ENCODE measurements at places on chromosomes 11 and 22. TPM values are rescaled to one million over a fixed set of nuclear protein-coding genes. Genes with fewer than 3 reads are reported as not detected.

GRCh38 chr11:91312541-91312940 is 912.1 kb upstream of the FAT3 start:
- H3K4me1 ChIP-seq = no peaks in the 10 kb centered on the region
- H3K27ac ChIP-seq = no peak overlapping the region
- H3K36me3 ChIP-seq = no peaks in the 10 kb centered on the region
- no peaks in the 10 kb centered on the region for H3K27me3 ChIP-seq

HEPACAM gene
- not detected for total RNA-seq

PDGFB gene
- 8.9 TPM for total RNA-seq

MRGPRX3 gene
- not detected for total RNA-seq

DNA sequence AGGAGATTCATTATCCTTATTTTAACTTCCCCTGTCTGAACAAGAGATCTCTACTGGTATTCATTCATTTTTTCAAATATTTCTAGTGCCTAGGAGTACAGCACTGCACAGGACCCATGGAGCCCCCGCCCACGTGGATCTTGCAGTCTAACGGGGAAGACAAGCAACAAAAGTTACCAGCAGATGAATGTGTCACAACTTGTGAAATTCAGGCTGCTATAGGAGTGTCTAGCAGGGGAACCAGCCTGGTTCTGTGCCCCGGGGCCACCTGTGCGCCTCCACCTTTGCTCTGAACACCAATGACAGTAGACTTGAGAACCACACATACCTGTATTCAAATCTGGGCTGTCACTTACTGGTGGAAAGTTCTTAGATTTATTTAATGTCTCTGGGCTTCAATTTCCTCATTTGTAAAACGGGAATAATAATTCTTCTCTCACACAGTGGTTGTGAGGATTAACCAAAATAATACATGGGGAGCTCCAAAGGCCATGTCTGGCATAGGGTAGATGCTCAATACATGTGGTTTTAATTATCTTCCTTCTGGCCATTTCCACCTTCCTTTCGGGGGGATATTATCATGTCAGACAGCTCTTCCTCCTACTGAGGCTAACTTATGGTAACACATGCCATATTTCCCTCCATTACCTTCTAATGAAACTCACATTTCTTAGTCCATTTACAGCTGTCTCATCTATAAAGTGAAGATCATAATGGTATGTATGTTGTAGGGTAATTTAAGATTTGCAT is 17.8 kb downstream of the POU2AF1 start:
- no peaks in the 10 kb centered on the region for H3K4me1 ChIP-seq
- H3K36me3 ChIP-seq = no peaks in the 10 kb centered on the region
- H3K4me3 ChIP-seq = no peak overlapping the region
- no peak for DNase-seq

GRCh38 chr11:129720156-129720555 is 95.5 kb upstream of the TMEM45B start:
- no peaks in the 10 kb centered on the region for H3K4me1 ChIP-seq
- no peak overlapping the region for H3K4me3 ChIP-seq
- H3K27ac ChIP-seq = no peak overlapping the region

DNA sequence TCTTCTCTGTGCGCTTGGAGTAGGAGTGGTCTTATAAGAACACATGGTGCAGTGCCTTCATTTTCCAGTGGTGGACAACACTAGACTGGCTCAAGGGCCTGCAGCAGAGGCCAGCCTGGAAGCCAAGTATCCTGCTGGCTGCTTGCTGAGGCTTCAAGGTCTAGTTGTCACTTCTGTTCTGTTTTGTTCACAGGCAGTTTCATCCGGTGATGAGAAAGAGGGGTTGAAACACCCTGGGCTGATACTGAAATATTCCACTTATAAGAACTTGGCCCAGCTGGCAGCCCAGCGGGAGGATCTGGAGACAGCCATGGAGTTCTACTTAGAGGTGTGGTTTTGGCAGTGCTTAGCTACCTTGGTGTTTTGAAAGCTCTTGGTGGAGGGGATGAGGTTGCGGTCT is 29.8 kb downstream of the CABIN1 start:
- no peak for DNase-seq
- H3K4me3 ChIP-seq = no peak overlapping the region
- H3K36me3 ChIP-seq = peaks cover 37% of the 10 kb centered on the region
- no peak overlapping the region for H3K27ac ChIP-seq

OR52I2 gene
- total RNA-seq = not detected

TIGD3 gene
- total RNA-seq = not detected

LDHAL6A gene
- not detected for total RNA-seq

DNA sequence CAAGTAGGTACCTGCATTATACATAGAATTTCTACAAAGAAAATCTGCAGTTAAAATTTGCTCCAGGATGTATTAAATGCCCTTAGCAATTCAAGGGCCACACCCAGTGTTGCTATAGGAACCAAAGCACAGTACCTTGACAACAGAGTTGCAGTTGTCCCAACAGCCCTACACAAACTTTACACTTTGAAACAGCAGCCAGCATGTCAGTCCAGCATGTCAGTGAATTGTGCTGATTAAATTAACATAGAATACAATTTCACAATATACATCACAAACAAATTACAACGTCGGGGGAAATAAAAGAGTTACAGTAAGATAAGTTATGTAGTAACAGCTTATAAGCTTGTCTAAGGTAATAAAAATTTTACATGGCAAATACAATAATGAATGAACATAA is 389.2 kb downstream of the SOX6 start:
- no peak overlapping the region for H3K27ac ChIP-seq
- H3K27me3 ChIP-seq = no peaks in the 10 kb centered on the region
- no peak for DNase-seq
- no peaks in the 10 kb centered on the region for H3K4me1 ChIP-seq
- H3K36me3 ChIP-seq = no peaks in the 10 kb centered on the region

SYCE3 gene
- total RNA-seq = not detected

DNA sequence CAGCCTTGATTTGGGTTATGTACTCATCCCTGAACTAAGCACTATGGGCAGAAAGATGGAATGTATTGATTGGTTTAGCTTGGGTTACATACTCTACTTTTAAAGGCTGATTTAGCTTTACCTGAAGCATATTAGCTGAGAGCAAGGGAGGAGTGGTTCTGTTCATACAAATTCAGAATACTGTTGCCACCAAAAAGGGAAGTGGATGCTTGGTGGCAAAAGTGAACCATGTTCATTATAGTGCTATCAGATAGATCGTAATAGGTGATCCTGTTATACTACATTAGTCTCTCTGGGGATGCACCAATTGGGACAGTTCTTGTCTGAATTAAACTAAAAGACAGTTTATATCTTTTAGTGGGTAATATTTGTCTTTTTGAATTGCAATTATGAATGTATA is 44.5 kb upstream of the RRM1 start:
- H3K4me1 ChIP-seq = no peaks in the 10 kb centered on the region
- H3K27me3 ChIP-seq = no peaks in the 10 kb centered on the region

- H3K4me1 ChIP-seq = peaks cover 3% of the 10 kb centered on the region
- DNase-seq = no peak
- no peaks in the 10 kb centered on the region for H3K27me3 ChIP-seq
- H3K4me3 ChIP-seq = no peak overlapping the region
- H3K27ac ChIP-seq = no peak overlapping the region
Observed at GRCh38 chr11:75820645-75821044, 5.6 kb downstream of the UVRAG start.

DNA sequence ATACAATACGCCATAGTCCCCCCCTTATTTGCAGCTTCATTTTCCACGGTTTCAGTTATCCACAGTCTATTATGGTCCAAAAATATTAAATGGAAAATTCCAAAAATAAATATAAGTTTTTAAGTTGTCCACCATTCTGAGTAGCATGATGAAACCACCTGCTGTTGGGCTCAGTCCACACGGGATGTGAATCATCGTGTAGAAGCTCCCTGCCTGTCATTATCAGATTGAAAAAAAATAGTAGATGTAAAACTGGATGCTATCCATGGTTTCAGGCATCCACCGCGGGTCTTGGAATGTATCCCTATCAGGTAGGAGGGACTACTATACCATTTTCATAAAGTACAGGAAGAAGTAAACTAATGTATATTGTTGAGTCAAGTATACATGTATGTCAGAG is 127.4 kb downstream of the TTC17 start:
- no peak for DNase-seq
- H3K36me3 ChIP-seq = peaks cover 30% of the 10 kb centered on the region
- no peaks in the 10 kb centered on the region for H3K4me1 ChIP-seq
- no peak overlapping the region for H3K27ac ChIP-seq

DNA sequence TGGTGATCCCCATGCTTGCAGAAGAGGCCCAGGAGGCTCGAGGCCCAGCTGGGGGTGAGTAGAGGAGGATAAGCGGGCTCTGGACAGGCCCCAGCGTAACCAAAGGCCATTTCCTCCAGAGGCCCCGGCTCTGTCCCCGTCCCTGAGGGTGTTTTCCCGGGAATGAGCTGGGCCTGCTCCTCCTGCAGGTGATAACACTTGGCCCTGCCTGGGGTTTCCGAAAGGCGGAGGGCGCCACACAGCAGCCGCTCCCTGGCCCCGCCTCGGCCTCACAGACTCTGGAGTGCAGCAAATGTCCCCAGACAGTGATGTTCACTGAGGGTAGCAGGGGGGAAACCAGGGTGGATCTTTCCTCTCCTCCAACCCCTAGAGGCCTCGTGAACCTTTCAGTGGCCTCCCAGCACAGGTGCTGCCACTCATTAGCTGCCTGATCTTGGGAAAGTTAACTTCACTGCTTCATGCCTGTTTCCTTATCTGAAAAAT is 10.5 kb upstream of the MGAT3 start:
- H3K4me3 ChIP-seq = no peak overlapping the region
- no peaks in the 10 kb centered on the region for H3K4me1 ChIP-seq
- no peaks in the 10 kb centered on the region for H3K27me3 ChIP-seq
- H3K36me3 ChIP-seq = no peaks in the 10 kb centered on the region
- no peak overlapping the region for H3K27ac ChIP-seq

GRCh38 chr11:69887841-69888427 is 68.7 kb upstream of the FGF3 start:
- no peaks in the 10 kb centered on the region for H3K4me1 ChIP-seq
- H3K27me3 ChIP-seq = no peaks in the 10 kb centered on the region
- H3K36me3 ChIP-seq = no peaks in the 10 kb centered on the region
- H3K4me3 ChIP-seq = no peak overlapping the region
- DNase-seq = no peak
- H3K27ac ChIP-seq = no peak overlapping the region

GRCh38 chr11:29448246-29448877 is 568.5 kb downstream of the KCNA4 start:
- no peaks in the 10 kb centered on the region for H3K4me1 ChIP-seq
- no peak overlapping the region for H3K27ac ChIP-seq
- H3K36me3 ChIP-seq = no peaks in the 10 kb centered on the region
- H3K27me3 ChIP-seq = no peaks in the 10 kb centered on the region

SAA1 gene
- 70.4 TPM for total RNA-seq

GRCh38 chr11:29024386-29024785 is 916.2 kb downstream of the METTL15 start:
- no peaks in the 10 kb centered on the region for H3K27me3 ChIP-seq
- H3K36me3 ChIP-seq = no peaks in the 10 kb centered on the region
- no peak overlapping the region for H3K27ac ChIP-seq

DNA sequence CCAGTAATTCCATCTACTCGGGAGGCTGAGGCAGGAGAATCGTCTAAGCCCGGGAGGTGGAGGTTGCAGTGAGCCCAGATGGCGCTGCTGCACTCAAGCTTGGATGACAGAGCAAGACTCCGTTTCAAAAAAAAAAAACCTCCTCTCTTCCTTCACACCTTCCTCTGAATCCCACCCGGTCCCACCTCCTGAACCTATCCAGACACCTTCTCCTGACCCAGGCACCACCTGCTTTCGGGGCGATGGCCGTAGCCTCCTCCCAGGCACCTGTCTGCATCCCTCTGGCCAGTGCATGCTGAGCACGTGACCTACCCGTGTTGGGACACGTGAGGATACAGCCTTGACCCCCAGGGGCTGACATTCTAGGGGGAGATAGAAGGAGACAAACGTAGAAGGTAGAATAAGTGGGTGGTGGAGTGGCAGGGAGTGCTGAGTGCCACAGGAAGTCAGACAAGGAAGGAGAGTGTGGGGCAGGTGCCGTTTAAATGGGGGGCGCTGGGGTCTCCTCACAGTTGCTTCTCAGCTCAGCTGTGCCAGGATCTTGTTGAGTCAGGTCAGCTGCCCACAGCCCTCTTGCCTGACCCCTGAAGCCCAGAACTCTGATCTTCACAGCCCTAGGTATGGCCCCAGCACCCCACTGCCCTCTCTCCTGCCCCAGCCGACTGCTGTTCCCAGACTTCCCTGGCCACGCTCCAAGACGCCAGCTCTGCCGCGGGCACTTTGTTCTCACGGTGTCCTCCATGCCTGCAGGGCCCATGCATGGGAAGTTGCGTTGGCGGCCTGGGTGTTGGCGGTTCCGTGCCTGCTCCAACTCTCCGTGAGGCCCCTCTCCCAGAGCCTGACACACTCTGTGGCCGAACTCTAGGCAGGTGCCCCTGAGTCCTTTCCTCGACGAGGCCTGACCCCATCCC is 1.2 kb upstream of the MIOX start:
- H3K36me3 ChIP-seq = no peaks in the 10 kb centered on the region
- H3K4me3 ChIP-seq = no peak overlapping the region
- H3K27me3 ChIP-seq = peaks cover 20% of the 10 kb centered on the region
- peaks cover 3% of the 10 kb centered on the region for H3K4me1 ChIP-seq
- no peak for DNase-seq

GRCh38 chr11:63445720-63446119 is 45.2 kb downstream of the PLAAT5 start:
- no peaks in the 10 kb centered on the region for H3K27me3 ChIP-seq
- H3K27ac ChIP-seq = no peak overlapping the region
- no peaks in the 10 kb centered on the region for H3K4me1 ChIP-seq

DNA sequence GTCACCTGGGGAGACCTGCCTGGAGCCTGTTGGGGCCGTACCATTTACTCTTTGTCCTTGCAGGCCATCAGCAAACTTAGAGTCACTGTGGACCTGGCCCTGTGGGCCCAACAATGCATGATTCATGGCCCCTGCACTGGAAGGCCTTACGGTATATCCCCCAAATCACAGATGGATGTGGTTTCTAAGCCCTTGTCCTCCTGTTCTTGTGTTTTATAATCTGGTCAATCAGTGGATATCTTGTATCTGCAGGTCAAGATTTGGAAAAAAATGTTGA is 6.2 kb downstream of the TSKU start:
- no peak for DNase-seq
- no peaks in the 10 kb centered on the region for H3K27me3 ChIP-seq
- no peaks in the 10 kb centered on the region for H3K36me3 ChIP-seq
- H3K4me3 ChIP-seq = no peak overlapping the region

- H3K4me3 ChIP-seq = no peak overlapping the region
- no peak overlapping the region for H3K27ac ChIP-seq
- no peak for DNase-seq
Observed at GRCh38 chr11:108958368-108959104, 293.7 kb downstream of the DDX10 start.

- H3K4me1 ChIP-seq = no peaks in the 10 kb centered on the region
- H3K27ac ChIP-seq = no peak overlapping the region
- DNase-seq = no peak
- H3K4me3 ChIP-seq = no peak overlapping the region
- no peaks in the 10 kb centered on the region for H3K36me3 ChIP-seq
- no peaks in the 10 kb centered on the region for H3K27me3 ChIP-seq
Observed at GRCh38 chr11:102587722-102588121, 37.4 kb downstream of the MMP20 start.

GRCh38 chr11:43736502-43737200 is 56.1 kb downstream of the HSD17B12 start:
- peaks cover 16% of the 10 kb centered on the region for H3K4me1 ChIP-seq
- H3K27ac ChIP-seq = peak overlapping the region; percentile 68
- DNase-seq = no peak
- H3K27me3 ChIP-seq = no peaks in the 10 kb centered on the region

APOBEC3A gene
- total RNA-seq = not detected
